ENCODE measurements at places on chromosomes 7 and 10.

DNA sequence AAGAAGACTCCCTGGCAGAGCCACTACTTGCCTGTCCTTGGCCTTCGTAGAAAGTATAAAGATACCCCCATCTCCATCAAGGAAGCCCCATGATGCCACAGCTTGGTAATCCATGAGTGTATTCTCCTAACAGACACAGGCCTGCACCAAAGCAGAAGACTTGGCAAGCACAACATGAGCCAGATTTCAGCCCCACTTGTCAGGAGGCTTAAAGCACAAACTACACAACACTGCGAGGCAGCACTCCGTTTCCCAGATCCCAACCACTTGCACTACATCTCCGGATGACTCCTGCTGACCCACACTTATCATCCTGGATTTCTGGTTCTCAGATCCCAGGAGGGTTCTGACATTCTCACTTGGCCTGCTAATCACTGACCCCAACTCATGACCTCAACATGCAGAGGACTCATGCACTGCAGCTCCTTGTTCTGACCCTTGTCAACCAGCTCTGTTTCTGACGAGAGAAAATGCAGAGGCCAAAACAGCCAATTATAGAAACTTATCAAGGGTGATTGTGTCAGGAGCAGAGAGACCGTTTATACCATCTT lies 100.8 kb downstream of the RELN start:
- no peak for DNase-seq

- peak; percentile 70 for DNase-seq
Observed at GRCh38 chr10:44857363-44858016, 53.6 kb upstream of the TMEM72 start.

DNA sequence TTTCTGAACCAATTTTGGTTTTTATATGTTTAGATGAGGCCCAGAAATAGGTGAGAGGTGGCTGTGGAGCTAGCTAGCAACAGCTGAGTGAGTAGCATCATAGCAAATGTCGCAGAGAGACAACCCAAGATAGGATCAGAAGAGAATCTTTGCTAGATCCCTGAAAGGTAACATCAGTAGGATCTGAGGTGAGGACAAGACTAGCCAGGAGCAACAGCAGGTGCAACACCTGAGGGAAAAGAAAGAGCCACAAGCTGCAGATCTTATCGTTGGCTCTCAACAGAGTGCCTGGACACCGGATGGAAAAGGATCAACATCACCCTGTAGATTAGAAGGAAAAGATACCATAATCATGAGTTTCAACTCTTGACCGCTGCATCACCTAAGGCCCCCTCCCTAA lies 4.4 kb downstream of the ST8SIA6 start:
- no peak for DNase-seq

DNA sequence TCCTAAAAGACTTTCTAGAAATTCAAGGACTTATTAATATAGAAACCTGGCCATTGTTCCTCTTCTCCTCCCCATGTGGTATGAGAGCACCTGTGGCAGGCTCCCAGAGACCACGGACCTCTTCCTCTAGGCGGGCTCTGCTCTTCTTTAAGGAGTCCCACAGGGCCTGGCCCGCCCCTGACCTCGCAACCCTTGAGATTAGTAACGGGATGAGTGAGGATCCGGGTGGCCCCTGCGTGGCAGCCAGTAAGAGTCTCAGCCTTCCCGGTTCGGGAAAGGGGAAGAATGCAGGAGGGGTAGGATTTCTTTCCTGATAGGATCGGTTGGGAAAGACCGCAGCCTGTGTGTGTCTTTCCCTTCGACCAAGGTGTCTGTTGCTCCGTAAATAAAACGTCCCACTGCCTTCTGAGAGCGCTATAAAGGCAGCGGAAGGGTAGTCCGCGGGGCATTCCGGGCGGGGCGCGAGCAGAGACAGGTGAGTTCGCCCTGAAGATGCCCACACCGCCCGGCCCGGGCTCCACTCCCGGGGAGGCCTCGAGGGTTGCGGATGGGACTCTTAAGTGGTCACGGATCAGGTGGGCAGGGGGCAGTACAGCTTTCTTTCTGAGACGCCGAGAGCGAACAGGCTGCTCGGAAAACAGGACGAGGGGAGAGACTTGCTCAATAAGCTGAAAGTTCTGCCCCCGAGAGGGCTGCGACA lies at the start of gene SLC26A4:
Gene SLC26A4 (plus strand): TSS at position 448 of the 700 bp plus-strand sequence. CDS start 814 bp downstream, outside the sequence.
- DNase-seq, result peak; percentile 30

- DNase-seq, result peak; percentile 6
Observed at GRCh38 chr10:9253121-9253520, 1198.6 kb downstream of the GATA3 start.

DNA sequence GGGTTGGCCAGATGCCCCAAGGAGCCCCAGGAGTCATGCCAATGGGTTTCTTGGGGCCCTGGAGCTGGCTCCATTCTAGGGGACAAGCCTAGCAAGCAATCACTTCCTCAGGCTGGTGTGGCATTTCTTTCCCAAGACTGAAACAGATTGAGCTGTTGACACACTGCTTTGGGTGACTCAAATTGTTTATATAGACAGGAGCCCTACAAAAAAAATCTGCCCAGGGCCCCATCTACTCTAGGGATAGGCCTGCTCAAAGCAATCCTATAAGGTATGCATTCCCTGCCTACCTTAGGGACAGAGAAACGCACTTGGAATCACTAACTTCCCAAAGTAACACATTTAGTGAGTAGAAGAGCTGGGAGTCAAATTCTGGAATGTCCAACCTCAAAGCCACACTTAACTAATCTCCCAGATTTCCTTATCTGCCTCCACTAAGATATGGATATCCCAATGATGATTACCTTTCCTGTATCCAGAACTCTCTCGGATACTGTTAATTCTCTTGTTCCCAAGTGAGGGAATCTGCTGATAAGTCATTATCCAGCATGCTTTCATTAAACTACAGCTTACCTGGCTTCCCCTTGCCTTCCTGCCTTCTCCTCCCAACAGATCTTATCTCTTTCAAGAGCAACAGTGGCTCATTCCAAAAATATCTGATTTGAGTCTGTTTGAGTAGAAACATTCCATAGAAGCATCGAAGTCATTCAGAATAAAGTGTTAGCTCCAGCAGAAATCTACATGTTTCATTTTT lies 3.1 kb downstream of the ABLIM1 start:
- no peak for DNase-seq

DNA sequence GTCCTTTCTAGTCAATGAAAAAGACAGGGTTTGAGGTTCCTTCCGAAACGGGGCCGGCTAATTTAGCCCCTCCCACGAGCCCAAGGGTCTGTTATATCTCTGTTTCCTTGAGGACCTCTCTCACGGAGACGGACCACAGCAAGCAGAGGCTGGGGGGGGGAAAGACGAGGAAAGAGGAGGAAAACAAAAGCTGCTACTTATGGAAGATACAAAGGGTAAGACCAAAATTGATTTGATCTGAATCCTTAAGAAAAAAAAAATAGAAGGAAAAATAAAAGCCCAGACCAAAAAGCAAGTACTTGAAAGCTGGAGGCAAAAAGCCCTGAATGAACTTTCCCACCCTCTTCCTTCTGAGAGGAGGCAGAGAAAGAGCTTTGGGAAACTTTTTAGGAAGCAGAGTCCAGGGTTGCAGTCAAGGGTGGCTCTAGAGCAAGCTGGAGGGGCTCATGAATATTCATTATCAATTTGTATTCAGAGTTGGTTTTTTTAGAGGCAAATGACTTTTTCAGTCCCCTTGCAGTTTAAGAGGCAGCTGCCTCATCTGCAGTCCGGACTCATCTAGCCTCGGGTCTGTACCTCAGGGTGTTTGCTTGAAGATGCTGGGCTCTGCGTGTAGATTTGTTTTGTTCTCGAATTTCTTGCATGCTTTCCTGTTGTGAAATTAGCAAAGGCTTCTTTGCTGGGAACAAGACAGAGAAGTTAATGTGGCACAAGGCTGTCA lies at the start of gene ENTPD1:
Gene ENTPD1 (plus strand): TSS at position 123 of the 721 bp plus-strand sequence. CDS start 77 bp downstream, at position 200.
- peak; percentile 31 for DNase-seq

GRCh38 chr10:77421591-77421990 lies 216.0 kb downstream of the KCNMA1 start:
- DNase-seq, result no peak

- no peak for DNase-seq
Observed at GRCh38 chr7:112154690-112155089, 51.5 kb downstream of the DOCK4 start.

DNA sequence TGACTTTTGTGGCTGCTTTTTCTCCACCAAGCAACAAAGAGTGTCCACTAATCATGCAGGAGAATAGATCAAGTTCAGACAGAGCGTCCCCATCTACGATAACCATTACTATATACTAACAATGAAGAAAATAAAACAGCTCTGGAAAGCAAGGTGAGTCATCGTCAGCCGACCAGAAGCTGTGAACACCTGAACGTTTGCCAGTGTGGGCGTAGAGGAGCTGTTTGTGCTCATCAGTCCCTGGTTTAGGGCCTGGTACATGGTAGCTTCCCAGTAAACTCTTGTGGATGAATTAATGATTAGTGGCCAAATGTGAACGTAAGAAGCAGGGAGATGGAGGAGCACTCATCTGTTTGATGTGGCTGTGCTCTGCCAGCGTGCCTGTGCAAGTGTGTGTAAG lies 180.7 kb downstream of the EVX1 start:
- no peak for DNase-seq

- DNase-seq, result no peak
Observed at GRCh38 chr7:138975343-138976104, 5.7 kb downstream of the KIAA1549 start.

GRCh38 chr7:33339074-33339790 lies 209.9 kb downstream of the BBS9 start:
- no peak for DNase-seq

- DNase-seq, result peak; percentile 79
Observed at GRCh38 chr7:80135309-80136104, 876 bp downstream of the GNAI1 start.

GRCh38 chr10:119784340-119785067 lies 58.7 kb downstream of the INPP5F start:
- peak; percentile 93 for DNase-seq

DNA sequence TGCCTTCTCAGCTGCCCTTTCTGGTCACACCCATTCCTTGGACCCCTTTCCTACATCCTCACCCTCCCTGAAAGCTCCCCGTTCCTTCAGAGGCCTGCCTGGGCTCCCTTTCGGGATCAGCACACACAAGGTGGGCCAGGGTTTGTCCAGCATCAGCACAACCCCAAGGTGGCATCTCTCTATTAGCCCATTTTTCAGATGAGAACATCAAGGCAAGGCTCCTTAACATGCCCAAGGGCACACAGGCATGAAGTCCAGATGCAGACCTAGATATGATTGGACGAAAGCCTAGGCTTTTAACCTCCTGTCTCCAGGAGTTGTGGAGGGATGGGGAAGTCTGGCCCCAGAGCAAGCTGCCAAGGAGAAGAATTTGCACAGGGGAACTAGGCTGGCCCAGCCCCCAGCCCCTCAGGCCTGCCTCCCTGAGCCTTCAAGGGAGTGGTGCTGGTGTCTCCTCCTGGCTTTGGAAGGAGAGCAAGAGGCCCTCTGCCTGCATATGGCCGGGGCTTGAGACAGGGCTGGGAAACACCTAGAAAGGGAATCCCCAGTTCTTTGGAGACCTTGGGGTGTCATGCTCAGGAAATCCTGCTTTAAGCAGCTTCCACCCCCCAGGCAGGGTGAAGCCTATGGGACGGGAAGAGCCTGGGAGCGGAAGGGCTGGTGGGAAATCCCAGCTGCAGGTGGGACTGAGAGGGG lies 9.0 kb upstream of the VSIR start:
- DNase-seq, result no peak

DNA sequence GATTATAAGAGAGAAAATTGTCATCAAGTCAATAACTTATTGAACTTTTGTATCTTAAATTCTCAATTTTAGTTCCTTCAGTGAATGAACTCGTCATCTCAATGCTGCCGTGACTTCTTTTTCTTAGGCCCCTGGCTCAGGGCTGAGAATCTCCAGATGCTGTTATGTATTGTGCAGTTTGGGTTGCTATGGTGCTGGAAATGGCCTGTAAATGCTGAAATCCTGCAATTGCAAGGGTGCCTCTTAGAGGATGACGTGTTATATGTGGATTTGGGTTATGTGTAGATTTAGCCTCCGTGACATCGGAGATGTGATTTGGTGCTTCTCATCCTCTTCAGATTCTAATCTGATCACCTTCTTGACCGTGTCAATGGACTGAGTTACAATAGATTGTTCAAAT lies 55.7 kb upstream of the ZRANB1 start:
- no peak for DNase-seq

DNA sequence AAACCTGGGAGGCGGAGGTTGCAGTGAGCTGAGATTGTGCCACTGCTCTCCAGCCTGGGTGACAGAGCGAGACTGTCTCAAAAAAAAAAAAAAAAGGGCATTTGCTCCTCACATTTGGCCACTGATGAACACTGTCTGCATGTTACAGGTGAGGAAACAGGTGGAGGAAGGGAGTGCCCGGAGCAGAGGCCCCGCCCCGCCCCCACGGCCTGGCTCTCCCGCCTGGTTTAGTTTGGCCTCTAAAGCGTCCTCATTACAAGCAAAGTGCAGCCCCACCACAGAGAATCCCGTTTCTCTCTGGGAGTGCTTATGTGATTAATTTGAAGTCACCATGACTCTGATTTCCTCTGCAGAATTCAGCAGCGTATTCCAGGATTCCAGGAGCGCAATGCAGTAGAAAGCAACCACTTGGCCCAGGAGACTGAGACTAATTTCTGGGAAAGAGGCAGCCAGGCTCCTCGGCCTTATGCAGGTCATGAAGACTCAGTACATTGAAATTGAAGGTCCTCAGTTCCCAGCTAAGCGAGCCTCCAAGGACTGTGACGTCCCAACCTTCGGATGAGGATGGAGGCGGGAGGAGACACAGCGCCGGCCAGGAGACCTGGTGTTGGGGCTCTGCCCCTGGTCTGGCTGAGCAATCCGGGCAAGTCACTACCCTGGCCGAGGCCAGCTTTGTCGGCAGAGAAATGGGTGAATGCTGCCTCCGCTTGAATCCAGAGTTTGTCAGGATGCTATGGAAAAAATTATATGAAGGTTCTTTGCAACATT lies 44.7 kb downstream of the RBM17 start:
- DNase-seq, result no peak

- DNase-seq, result no peak
Observed at GRCh38 chr10:112352044-112352443, 21.9 kb upstream of the ACSL5 start.

DNA sequence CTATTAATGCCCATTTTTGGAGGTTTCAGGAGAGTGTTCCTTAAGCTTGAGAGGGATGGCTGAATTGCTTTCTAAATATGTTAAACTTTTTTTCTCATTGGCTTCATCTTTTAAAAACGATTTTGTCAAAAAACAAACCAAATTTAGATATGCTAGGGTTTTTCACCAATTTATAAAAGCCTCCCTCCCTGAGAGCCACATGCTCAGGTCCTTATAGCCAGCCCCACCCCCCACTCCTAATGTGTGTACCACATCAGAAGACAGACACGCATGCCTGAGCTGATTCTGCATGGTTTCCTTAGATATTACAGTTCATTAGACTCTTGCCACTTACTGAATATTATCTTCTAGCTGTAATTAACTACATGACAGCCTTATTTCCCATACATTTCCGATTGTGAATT lies 2.0 kb downstream of the CUL1 start:
- peak; percentile 60 for DNase-seq

GRCh38 chr7:135833642-135834041 lies 85.0 kb upstream of the FAM180A start:
- DNase-seq, result no peak

GRCh38 chr7:80916770-80917741 lies 1.8 kb downstream of the SEMA3C start:
- peak; percentile 88 for DNase-seq

GRCh38 chr10:131706952-131707351 lies 193.9 kb upstream of the PPP2R2D start:
- DNase-seq, result no peak

- DNase-seq, result no peak
Observed at GRCh38 chr7:35720032-35720431, 25.1 kb upstream of the HERPUD2 start.
